Right forelimb (tissue), 1 donor: ENCODE measurements at places on chromosomes 2 and 18.

DNA sequence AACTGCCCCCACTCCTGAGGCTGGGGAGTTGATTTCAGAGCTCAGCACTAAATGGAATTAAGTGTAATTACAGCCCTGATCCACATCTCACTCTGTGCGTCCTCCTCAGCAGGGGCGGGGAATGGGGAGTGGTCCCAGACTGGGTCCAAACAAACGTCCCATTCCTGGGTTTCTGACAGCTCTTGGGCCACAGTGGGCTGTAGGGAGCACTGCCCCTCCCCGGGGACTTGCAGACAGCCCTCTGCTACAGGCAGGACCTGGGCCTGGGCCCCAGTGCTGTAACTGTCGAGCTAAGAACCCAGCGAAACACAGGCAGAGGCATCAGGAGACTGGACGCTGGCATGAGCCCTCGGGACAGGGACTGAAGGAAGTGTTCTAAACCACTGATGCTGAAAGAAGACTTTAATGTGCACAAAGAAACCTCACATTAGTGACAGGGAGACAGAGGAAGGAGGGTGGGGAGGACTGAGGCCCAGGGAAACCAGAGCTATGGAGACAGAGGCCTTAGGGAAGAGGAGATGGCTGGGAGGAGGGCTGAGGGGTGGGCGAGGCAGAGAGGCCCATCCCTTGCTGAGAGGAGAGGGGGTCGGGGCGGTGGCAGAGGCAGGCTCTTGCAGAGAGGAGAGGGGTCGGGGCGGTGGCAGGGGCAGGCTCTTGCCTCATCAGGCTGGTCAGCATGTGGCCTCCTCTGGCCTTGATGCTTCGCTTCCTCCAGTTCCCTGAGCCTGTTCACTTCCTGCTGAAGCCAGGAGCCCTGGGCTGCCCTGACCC, 5.8 kb upstream of the SEMA4C start:
- DNase-seq, result no peak

DNA sequence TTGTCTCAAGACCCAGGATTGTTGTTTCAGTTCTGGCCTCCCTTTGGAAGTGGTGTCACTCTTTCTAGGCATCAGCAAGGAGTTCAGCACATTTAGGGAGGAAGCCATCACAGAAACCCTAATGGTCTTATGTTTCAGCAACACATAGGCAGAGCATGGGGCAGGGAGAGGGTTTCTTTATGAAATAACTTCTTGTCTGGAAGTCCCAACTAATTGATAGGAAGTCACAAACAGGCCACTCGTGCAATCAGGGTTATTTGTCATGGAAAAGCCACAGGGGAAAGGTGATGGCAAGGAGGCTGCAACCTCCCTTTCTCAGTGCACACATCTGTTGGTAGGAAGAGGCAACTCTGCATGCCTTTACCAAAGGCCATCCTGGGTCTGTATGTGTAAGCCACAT, 103.0 kb downstream of the BCL11A start:
- DNase-seq, result no peak

DNA sequence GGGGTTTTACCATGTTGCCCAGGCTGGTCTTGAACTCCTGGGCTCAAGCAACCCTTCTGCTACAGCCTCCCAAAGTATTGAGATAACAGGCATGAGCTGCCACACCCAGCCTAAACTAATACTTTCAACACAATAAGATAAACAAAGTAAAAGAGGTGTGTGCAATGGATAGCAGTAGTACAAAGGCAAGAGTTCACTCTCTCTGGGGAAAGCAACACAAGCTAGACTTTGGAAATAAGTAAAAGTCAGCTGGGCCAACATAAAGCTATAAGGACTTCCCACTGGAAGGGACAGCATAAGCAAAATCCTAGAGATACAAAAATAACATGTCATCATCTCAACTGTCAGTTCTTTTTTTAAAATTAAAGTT, 5.2 kb upstream of the NOSTRIN start:
- DNase-seq, result no peak

- DNase-seq, result no peak
Observed at GRCh38 chr2:188328419-188328818, 36.7 kb downstream of the GULP1 start.

GRCh38 chr2:67865917-67866316, 196.9 kb downstream of the C1D start:
- no peak for DNase-seq

DNA sequence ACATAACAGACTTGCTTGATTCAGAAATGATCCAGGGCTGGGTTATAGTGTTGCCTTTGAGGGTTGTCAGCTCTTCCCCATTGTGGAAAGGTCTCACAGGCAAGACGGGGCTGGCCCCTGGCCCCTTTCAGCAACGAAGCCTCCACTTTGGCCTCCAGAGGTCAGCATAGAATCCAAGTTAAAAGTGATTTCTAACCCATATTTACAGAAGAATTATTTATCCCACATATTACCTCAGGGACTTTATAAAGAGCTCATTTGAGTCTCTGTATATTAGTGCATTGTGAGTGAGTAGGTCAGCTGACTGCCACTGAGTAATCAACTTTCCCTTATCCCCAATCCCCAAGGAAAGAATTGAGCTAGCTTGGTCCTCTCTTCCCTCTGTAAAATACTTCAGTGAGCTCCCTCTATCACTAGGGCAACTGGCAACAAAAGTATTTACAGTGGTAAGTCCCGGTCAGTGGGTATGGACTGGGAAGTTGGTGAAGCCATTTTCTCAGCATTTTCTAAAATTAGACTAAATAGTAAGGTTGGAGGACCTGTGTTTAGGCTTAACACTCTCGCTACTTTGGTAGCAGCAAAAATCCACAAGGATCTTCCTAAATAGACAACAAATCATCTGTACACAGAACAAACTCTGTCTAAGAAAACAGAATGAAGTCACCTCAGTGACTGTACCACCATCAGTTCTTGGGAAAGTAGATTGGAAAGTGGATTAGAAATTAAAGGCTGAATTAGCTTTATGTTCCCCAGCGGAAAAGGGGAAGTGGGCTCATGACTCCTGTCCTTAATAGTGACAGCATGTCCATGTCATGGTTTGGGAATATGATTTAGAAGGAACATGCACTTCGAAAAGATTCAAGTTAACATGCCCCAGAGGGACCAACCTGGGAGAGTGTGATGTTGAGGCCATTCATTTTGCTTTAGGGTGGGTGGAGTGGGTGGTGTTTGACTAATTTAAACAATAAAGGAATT, 171.0 kb upstream of the SIX3 start:
- no peak for DNase-seq

GRCh38 chr18:8602040-8602439, 7.2 kb upstream of the RAB12 start:
- no peak for DNase-seq

DNA sequence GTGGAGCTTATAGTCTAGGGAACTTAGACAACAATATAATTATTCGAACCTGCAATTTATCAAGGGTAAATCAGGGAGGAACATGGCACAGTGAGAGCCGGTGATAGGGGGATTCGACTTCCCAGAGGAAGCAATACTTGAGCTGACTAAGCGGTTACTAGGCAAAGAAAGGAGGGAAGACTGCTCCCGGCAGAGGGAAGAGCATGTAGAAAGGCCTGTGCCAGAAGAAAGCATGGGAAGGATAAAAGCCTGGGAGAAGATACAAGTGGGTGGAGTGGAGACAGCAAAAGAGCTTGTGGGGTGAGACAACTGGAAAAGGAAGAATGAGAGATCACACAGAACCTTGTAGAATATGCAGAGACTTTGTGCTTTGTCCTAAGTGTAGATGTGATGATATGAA, 93.3 kb downstream of the MARCHF4 start:
- DNase-seq, result no peak

DNA sequence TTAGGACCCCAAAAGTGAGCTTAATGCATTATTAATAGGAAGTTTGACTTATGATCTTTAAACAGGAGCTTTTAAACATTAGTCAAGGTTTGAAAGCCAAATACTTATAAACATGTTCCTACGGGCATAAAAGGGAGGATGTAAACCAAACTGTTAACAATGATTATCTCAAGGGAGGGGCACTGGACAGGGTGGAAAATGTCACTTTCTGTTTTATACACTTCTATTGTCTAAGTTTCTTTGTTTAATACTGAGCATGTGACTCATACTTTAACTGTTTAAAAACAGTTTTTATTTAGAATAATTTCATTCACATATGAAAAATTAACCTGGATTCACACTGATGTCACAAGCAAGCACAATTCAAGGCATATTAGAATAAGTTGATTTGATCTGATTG, 18.3 kb upstream of the ITGA6 start:
- no peak for DNase-seq

- DNase-seq, result no peak
Observed at GRCh38 chr18:62033207-62033606, 140.4 kb upstream of the RNF152 start.

DNA sequence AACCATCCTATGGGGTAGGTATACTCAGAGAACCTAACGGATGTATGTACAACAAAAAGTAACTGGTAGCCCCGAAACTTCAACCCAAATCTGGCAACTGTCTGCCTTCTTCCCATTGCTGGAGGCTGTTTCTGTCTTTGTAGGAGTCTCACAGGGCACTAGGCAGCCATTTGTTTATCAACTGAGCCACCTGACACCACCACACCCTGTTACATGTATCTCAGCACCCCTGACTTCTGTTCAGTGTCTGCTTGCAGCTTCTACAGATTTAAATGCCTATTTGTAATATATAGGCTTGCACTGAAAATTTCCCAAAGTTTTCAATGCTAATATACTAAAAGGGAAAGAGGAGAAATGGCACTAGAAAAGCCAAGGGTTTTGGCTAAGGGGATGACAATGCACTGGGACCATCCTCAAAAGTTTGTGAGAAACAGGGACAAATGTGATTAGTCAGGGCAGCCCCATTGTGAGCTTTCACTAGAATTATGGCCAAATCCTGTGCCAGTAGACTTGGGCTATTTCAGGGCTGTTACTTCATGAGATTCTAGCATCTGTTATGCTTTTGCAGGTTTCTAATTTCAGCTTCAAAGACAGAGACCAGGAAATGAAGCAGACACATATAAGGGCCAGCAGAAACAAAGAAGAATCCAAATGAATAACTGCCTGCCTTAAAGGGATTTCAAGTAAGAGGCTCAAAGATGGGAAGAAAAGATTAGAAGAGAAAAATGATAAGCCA, 103.3 kb downstream of the MYO5B start:
- DNase-seq, result no peak

DNA sequence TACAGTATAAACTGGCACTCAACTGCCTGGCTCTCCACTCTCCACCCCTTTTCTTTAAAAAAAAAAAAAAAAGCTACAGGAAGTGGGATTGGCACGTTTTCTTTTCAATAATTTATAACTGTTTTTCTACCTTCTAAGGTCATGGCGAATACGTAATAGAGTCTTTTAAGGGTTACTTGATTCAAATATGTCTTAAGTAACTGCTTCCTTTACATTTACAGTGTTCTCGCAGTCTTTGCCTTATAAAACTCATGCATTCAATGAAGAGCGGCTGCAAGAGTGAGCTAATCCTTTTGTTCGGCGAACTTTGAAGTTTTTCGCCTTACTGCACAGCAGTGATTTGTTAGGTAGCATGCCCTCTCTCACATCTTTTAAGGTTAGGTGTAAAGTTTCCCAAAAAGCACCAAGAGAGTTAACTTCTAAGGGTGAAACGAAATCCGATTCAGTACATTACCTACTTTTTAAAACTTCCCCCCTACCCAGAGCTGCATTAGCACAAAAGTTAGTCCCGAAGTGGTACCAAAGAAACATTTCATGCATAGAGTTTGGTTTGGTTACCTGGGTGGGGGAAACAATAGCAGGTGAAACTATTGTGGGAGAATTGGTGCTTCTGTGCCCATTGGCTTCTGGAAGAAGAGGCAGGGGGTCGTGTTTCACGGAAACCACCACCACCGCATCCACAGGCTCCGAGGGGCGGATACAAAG, 2.0 kb downstream of the KCTD1 start:
- no peak for DNase-seq

- DNase-seq, result peak; percentile 51
Observed at GRCh38 chr18:33839452-33840211, 261.6 kb downstream of the ASXL3 start.

GRCh38 chr18:57149531-57149930, 2.6 kb downstream of the BOD1L2 start:
- DNase-seq, result no peak

DNA sequence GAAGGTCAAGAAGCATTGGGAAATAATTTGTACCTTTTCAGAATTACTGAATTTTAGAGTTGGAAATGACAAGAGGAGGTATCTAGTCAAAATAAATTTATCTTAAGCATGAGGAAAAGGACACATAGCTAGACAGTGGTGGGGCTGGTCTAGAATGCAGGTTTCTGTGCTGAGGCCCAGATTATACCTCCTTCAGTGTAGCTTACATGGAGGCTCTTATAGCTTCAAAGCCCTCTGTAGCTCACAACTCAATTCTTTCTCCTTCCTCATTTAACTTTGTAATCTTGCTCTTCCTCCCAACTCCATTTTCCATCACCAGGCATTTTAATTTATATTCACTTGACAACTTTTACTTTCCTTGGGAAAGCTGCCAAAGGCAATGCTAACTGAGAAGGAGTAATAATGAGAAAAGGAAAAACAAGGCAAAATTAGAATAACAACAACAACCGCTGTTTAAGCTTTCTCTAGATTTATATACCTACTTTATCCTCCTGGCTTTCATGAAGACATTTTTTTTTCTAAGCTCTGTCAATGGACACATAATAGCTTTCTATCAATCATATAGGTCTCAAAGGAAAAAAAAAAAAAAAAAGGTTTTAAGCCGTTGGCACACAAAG, 58.5 kb downstream of the CLHC1 start:
- DNase-seq, result no peak

DNA sequence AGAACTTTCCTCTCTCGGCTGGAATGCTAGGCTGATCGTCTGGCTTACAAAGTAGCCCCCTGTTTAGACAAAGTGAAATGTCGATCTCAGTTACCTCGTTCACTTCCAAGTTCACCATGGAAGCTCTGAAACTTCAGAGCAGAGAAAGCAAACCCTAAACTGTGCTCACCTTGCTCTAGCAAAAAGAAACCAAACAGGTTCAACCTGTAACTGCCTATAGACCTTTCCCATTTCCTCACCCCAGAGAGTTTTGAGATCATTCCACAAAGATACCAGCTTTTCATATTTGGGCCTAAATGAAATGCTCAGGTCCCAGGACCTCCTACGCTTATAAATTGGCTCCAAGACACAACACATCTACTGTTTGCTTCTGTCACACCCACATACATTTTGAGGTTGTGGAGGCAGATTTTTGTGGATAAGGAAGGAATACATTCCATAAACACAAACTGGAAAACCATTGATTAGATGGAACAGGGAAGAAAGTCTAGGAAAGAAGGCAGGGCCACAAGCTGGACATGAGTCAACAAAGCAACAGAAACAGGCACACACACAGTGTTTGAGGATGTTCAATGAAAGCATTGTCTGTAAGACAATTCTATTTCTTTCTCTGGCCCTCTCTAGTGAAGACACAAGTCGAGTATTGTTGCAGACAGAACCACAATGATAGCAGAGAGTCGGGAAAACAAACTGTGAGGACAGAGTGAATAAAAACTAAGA, 52.8 kb upstream of the TGIF1 start:
- DNase-seq, result no peak

- no peak for DNase-seq
Observed at GRCh38 chr2:178807227-178808008, at the start of gene TTN. Gene TTN, minus strand, starts transcription at chr2:178807423. Its CDS starts 2,781 bp downstream, at chr2:178804642.

DNA sequence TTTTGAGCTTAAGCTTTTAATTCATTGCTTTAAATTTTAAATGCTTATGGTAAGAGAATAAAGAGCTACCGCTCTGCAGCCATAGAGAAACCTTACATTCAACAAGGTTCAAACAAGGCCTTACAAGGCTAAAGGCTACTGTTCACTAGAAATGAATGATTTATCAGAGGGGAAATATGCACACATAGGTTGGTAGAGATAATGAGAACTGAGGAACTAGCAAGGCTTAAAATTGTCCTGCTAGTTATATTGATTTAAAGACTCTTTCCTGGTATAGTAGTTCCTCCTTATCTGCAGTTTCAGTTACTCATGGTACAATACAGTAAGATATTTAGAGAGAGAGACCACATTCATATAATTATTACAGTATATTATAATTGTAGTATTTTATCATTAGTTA, 193.4 kb downstream of the WDR7 start:
- no peak for DNase-seq
